Ovary (tissue), 10 donors: ENCODE measurements at places on chromosomes 6 and 20. TPM values are rescaled to one million over a fixed set of nuclear protein-coding genes. Genes with fewer than 3 reads are reported as not detected.

- H3K27me3 ChIP-seq = no peaks in the 10 kb centered on the region
- H3K4me1 ChIP-seq = no peaks in the 10 kb centered on the region
- no peaks in the 10 kb centered on the region for H3K36me3 ChIP-seq
- H3K4me3 ChIP-seq = peak overlapping the region; percentile 76
- no peak overlapping the region for H3K27ac ChIP-seq
Observed at GRCh38 chr6:87407561-87407900, 241 bp upstream of the CFAP206 start.

DNA sequence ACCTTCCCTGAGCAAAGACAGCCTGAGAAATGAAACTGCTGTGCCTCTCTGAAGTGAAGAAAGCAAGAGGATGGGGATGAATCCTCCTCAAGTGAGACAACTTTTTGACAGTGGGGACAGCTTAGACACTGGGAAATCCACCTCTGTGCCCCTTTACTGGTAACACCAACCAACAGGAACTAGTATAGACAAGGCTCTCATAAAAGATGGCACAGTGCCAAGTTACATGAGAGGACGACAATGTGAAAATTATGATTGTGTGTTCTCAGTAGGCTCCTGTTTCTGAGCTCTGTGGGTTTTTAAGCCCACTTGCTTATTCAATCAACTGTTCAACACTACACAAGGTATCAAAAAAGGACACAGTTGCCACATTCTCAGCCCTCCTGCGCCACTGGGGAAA lies 41.6 kb upstream of the LYRM2 start:
- H3K4me1 ChIP-seq = peaks cover 3% of the 10 kb centered on the region
- H3K4me3 ChIP-seq = no peak overlapping the region
- H3K36me3 ChIP-seq = no peaks in the 10 kb centered on the region
- no peaks in the 10 kb centered on the region for H3K27me3 ChIP-seq
- H3K27ac ChIP-seq = no peak overlapping the region

The YIPF3 gene
- total RNA-seq = 78.3 TPM

DNA sequence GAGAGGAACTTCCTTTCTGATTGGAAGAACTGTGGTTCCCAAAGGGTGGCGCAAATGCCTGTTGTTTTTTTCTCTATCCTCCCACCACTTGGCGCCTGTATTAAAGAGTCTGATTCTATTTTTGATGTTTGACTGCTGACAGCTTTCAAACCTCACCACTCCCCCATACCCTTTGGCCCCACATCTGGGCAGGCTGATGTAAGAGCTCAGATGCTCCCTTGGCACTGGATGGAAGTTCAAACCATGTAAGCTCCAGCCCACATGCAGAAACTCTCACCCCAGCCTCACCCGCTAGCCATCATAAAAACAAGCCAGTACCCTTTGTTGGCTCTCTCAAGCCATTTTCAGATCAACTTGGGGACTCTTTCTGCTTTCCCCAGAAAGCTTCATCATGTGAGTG lies 20.0 kb upstream of the TMEM14A start:
- no peaks in the 10 kb centered on the region for H3K27me3 ChIP-seq
- no peaks in the 10 kb centered on the region for H3K4me1 ChIP-seq
- H3K4me3 ChIP-seq = no peak overlapping the region
- H3K36me3 ChIP-seq = no peaks in the 10 kb centered on the region

DNA sequence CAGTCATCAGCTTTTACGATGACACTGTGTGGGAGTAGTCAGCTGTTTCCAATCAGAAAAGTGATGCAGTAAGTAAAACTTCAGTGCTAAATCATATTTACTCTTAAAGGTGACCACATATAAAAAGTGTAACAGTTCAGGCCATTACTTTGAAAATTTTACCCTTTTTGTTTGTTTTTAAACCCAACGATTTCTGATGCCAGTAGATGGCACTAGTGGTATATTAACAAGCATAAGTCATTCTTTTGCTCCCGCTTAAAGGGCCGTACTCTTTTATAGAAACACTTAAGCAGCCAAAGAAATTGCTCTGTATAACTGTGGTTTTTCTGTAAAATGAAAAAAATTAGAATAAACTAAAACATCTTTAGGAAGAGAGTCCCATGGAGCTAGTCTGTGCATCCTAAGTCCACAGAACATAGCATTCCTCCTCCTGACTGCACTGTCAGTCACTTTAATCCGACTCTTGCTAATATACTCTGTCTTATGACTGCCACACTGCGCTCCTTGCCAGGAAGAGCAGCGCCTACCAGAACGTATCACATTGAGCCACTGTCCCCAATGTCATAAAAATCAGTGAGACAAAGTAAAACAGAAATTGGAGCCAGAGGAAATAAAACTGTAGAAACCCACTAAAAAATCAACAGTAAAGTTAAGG lies 25.0 kb downstream of the HEBP2 start:
- no peaks in the 10 kb centered on the region for H3K27me3 ChIP-seq

The CRISP2 gene
- not detected for total RNA-seq

- DNase-seq = no peak
- H3K27me3 ChIP-seq = no peaks in the 10 kb centered on the region
- H3K27ac ChIP-seq = no peak overlapping the region
- no peaks in the 10 kb centered on the region for H3K36me3 ChIP-seq
Observed at GRCh38 chr20:25237610-25238318, 10.1 kb upstream of the PYGB start.

The HLA-DRB1 gene
- total RNA-seq = 136 TPM

- no peak overlapping the region for H3K4me3 ChIP-seq
- no peaks in the 10 kb centered on the region for H3K4me1 ChIP-seq
- H3K27me3 ChIP-seq = no peaks in the 10 kb centered on the region
- DNase-seq = no peak
- H3K36me3 ChIP-seq = no peaks in the 10 kb centered on the region
- no peak overlapping the region for H3K27ac ChIP-seq
Observed at GRCh38 chr20:4544765-4545164, 176.9 kb upstream of the PRND start.

The GPLD1 gene
- 2.1 TPM for total RNA-seq

GRCh38 chr6:2073476-2073875 lies 171.9 kb downstream of the GMDS start:
- H3K4me3 ChIP-seq = no peak overlapping the region
- no peaks in the 10 kb centered on the region for H3K4me1 ChIP-seq
- no peak for DNase-seq
- no peaks in the 10 kb centered on the region for H3K27me3 ChIP-seq
- H3K27ac ChIP-seq = no peak overlapping the region

DNA sequence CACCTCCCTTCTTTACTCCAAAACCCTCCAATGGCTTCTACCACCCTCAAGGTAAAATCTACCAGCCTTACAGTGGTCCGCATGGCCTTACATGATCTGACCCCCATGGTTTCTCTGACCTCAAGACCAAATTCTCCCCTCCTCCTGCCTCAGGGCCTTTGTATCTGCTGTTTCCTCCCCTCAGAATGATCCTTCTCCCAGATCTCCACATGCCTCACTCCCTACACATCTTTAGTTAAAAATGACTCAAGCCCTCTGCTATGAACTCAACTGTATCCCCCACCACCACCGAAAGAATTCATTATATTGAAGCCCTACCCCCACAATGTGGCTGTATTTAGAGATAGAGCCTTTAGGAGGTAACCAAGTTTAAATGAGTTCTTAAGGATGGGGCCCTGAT lies 4.1 kb downstream of the SLC23A2 start:
- no peak for DNase-seq
- no peak overlapping the region for H3K27ac ChIP-seq
- no peak overlapping the region for H3K4me3 ChIP-seq
- peaks cover 17% of the 10 kb centered on the region for H3K4me1 ChIP-seq
